ENCODE measurements at places on chromosomes 2 and 18.

DNA sequence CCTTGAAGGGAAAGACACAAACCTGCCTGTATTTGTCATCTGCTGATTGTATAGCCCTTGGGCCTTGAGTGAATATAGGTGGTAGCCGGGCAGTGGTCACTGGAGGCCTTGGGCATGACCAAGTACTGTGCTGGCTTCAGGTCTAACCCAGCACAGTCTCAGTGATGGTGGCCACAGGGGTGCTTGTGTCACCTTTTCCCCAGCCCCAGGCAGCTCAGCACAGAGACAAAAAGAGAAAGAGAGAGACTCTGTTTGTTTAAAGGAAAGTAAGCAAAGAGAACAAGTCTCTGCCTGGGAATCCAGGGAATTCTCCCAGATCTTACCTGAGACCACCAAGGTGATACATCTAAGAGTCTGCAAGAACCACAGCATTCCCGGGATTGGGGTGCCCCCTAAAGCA is 39.4 kb upstream of the INPP4A start:
- DNase-seq = no peak

- DNase-seq = no peak
Observed at GRCh38 chr2:15660491-15661294, 69.0 kb downstream of the DDX1 start.

GRCh38 chr2:138470941-138471340 is 30.6 kb upstream of the SPOPL start:
- no peak for DNase-seq

DNA sequence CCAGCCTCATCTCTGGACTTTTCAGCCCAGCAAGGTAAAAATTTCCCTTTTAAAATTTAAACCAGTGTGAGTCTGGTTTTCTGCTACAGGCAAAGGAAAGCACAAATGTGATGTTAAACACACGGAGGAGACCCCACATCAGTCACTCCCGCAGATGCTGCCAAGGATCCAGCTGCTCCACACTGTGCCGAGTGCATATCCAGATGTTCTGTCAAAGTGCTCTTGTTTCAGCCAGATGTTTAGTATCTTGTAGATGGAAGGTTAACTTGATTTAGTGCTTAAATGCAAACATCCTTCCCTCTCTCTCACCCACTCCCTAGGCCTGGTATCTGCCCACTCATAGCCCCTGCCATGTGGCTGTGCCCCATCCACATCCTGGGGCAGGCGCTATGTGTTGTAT is 15.8 kb upstream of the ATOH8 start:
- no peak for DNase-seq

GRCh38 chr2:192675681-192676080 is 480.9 kb upstream of the TMEFF2 start:
- no peak for DNase-seq

DNA sequence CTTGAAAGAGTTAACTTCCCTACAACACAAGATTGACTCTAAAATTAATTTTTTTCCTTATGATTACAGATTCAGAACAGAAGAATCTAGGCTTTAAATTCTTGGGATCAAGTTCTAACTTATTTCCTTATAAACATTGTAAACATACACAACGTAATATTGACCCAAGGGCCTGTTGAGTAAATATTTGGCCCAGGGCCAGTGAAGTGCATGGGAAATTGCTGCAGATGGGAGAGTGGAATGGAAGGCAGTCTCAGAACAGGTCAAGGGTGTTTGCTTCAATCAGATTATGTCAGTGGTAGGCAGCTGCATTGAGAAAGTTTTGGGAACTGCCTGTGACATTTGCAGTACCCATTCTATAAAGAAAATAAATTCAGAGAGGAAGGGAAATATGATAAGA is 137.6 kb downstream of the MYO1B start:
- no peak for DNase-seq

- peak; percentile 68 for DNase-seq
Observed at GRCh38 chr2:66370824-66371223, 64.1 kb upstream of the MEIS1 start.

DNA sequence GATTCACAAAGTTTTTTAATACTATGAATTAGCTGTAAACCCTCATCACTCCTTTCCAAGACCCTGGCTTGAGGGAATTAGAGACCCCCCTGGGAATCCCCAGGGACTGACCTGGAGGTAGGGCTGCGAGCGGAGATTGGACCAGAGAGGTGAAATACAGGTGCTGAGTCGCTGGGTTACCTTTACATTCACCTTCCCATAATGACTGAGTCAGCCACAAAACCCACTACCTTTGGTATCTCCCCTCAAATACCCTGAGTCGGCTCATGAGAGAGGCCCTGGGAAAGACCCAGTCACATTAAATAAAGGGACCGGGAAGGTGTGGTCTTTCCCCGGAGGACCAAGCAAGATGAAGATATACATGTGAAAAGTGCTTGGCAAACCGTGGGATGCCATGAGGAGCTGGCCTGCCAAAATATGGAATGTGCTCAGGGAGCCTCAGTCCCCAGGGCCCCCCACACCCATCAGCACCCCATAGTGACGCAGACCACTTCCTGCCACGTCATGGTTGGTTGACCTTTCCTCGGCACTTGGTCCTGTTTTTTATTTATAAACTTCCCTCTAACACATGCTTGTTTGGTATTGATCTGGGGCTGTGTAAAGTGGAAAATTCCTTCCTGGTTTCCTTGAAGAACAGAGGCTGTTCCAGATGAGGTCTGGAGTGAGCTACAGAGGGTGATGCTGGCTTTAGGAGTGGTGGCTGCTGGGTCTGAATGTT is 51.4 kb downstream of the IL1RL2 start:
- no peak for DNase-seq

GRCh38 chr18:57797209-57797651 is 5.9 kb downstream of the ATP8B1 start:
- DNase-seq = peak; percentile 50

- DNase-seq = no peak
Observed at GRCh38 chr2:161088658-161089350, 71.4 kb upstream of the TANK start.

DNA sequence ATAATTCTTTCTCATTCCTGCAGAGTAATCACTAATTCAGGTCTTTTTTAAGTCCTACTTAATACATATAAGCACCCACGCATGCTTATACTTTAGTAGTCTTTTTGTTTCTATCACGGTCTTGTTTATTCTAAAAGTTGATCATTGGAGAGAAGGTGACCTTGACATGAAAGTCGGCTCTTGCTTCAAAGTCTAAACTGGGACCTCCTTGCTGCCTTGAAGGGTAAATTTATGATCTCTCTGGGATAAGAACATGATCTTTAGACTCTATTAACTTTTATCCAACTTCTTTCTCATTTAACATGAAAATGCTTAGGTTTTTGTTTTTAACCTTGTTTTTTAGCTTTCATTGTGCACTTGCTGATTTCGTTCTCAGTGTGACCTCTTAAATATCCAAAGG is 792.3 kb downstream of the DPP10 start:
- DNase-seq = no peak

- no peak for DNase-seq
Observed at GRCh38 chr18:21439431-21439846, 161.1 kb downstream of the ESCO1 start.

- DNase-seq = no peak
Observed at GRCh38 chr2:32697156-32697555, 69.3 kb downstream of the TTC27 start.

GRCh38 chr2:11679486-11680181 is 9.6 kb upstream of the NTSR2 start:
- DNase-seq = no peak

- DNase-seq = no peak
Observed at GRCh38 chr2:175599966-175600831, 401.9 kb downstream of the LNPK start.

- no peak for DNase-seq
Observed at GRCh38 chr18:76260941-76261472, 234.0 kb downstream of the ZNF516 start.
